ENCODE measurements at places on chromosomes 5 and 9.
A peak's percentile ranks its signal among the peaks of the same experiment; 100 is the strongest.

DNA sequence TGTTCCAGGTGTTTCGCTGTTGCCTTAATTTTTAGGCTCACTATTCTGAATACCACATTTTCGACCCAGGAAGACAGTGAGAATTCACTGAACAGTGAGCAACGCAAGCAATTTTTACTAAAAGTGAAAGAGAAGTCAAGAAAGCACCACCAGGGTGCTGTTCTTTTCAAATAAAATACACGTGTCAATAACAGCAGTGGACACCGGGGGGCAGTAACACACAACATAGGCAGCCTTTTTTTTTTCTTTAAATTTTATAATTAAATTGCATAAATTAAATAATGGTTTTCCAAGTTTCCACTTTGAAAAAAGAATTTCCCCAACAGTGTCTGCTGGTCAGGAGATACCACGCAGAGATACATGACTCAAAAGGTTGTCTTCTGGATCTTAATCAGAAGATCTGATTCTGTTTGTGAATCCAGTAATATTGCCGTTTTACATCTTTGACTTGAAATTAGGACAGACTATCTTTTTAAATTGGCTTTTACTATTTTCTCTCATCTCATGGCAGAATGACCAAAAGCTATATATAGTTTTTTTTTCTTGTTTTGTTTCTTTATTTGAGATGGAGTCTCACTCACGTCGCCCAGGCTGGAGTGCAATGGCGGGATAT, 47.1 kb upstream of the SH3GL2 start:
- no peak for DNase-seq

DNA sequence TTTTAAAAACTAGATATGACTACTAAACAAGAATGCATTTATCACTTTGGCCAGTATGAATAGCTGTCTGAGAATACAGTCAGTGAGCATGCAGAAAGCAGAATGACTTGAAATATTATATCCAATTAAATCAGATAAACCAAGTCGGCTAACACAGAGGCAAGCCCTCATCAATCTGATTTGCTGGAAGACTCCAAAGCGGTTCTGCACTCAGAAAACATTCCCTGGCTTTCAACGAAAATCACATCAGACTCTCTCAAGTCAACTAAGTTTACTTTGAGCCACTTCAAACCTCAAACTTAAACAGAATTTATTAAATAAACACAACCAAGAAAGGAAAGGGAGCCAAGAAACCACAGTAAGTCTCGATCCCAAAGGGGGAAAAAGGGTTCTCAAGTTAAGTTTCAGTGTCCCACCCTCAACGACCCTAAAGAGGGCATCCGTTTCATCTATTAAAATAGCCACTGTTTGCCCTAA, 1.4 kb downstream of the MYO10 start:
- no peak for DNase-seq

- no peak for DNase-seq
Measured at GRCh38 chr5:55220433-55221185, 6.5 kb downstream of the MCIDAS start.

DNA sequence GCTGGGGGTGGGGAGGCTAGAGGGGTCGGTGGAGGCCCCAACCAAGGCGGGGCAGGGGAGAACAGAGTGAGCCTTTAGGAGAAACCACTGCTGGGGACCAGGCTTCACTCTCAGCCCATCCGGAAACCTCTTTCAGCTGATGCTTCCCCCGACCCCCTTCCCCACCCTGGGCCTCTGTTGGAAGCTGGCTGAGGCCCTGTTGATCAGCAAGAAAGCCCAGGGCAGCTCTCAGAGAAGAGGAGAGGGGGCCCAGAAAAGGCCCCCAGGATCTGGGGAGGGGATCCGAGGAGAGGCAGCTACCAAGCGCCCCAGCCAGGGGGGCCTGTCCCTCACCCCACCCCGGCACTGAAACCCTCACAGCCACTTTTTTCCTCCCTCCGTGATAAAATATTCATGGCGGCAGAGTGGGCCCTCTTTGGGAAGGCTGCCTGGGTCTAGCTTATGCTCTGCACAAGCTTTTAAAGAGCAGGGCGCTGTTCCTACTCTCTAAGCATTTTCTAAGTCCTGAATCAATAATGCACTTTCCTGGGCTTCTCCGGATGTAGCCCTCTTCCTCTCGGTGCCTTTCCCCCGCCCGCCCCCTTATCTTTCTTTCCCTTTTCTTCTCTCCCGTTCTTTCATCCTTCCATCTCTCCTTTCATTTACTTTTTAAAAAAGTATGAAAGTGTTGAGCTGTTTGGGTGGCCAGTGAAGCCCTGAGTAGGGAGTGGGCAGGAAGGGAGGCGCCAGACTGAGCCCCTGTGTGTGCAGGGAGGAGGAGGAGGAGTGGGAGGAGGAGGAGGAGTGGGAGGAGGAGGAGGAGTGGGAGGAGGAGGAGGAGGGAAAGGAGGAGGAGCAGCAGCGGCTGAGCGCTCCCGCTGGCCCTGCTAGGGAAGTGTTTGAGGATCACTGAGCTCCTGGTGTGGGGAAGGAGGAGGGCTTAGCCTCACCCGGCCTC, 23.5 kb downstream of the NTNG2 start:
- no peak for DNase-seq

DNA sequence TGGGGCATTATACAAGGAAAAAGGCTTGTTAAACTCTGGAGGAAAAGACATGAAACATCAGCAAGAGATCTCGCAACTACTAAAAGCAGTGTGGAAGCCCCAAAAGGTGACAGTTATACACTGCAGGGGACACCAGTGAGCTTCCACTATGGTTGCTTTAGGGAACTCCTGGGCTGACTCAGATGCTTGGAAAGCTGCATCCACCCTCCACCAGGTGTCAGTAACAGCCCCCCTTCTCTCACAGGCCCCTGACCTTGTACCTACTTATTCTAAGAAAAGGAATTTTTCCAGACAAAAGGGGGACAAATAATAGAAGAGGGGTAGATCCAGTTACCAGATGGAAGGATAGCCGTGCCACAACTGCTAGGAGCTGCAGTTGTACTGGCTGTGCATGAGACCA, 154.4 kb upstream of the COX7C start:
- no peak for DNase-seq

DNA sequence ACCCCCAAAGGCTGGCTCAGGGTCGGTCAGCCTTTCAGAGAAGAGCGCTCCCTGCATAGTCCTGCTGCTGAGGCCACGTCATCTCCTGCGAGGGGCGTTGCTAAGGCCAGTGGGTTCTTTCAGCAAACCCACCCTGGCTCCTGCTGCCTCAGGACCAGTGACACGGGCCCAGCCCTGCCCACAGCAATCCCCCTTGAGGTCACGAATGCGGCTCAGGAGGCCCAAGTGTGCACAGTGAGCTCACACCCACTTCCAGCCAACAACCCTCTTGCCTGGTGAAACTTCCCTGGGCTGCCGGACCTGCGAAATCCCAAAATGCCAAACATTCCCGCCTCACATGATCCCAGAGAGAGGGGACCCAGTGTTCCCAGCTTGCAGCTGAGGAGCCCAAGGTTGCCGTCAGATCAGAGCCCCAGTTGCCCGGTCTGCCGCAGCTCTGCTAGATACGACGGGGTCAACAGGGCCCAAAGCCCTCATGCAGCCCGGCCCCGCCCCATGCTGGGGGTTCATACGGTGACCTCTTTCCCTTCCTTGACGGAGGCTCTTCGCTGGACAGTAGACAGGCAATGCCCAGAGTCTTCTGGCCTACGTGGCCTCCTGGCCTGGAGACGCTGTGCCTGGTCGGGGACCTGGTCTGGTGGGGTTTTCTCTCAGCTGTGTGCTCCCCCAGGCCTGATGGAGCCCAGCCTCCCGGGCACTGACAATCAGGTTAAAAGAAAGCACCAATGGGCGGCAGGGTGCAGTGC, 116.4 kb upstream of the COL5A1 start:
- DNase-seq, result no peak

DNA sequence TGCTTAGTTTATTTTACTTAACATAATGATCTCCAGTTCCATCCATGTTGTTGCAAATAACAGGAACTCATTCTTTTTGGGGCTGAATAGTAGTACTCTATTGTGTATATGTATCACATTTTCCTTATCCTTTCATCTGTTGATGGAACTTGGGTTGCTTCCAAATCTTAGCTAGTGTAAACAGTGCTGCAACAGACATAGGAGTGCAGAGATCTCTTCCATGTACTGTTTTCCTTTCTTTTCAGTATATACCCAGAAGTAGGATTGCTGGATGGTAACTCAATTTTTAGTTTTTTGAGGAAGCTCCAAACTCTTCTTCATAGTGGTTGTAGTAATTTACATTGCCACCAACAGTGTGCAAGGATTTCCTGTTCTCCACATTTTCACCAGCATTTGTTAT, 138.8 kb upstream of the POC5 start:
- no peak for DNase-seq

DNA sequence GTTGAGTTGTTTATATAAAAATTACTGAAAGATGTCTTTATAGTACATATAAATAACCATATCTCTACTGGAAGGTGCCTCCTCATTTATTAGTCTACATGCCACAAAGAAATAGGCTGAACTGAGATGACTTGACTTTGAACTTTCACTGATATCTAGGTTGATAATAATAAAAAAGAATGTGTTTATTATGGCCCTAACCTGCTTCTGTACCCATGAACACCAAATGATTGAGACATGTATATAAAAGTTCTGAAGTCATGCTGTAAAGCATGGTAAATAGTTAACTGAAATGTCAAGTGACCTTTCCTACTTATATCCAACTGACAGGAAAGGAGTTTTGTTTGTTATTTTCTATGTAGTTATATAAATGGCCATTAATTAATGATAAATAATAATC, 33.2 kb upstream of the GRAMD2B start:
- DNase-seq, result no peak

- no peak for DNase-seq
Measured at GRCh38 chr5:80961376-80962281, 1.5 kb downstream of the RASGRF2 start.

DNA sequence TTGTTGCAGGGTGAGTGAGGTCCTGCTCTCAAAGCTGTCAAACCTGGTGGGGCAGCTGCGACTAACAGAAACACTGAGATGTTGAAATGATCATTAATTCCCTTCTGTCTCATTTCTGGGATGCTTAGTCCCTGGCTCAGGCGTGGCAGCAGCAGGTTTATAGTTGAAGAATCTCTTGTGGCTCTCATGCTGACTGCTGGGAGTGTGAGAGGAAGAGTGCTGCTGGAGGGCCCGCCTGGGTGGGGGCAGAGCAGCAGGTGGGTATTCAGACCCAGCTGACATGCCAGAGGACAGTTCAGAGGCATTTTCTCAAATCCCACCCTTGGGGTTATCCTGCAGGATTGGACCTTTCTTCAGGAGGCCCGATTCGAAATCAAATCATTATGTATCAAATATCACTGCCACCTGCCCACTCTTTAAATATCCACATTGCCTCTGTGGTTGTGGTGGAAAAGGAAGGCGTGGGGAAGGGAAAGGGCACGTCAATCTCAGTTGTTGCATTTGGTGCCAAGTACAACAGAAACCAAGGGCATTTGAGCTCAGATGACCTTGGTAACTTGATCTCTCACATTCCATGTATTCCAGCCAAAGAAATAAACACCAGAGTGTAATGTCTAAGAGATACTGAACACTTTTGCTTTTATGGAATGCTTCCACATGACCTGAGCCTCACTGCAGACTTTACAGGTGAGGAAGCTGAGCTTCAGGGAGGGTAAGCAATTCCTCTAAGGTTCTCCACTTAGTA, 224.3 kb downstream of the AOPEP start:
- DNase-seq, result no peak

DNA sequence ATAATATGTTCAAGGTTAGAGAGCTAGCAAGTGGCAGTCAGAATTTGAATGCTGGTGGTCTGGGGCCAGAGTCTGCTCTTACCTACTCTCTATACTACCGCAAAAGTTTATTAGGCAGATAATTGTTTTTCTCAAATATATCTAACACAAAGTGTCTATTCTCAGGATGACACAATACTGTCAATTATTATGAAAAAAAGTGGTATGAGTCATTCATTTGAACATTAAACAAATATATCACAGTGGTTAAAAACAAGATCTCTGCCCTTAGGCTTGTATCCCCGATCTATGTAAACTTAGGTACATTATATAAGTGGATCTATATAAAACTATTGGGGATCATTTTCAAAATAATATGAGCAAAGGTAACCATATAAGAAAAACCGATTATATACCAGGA, 354.9 kb downstream of the CETN3 start:
- DNase-seq, result no peak

DNA sequence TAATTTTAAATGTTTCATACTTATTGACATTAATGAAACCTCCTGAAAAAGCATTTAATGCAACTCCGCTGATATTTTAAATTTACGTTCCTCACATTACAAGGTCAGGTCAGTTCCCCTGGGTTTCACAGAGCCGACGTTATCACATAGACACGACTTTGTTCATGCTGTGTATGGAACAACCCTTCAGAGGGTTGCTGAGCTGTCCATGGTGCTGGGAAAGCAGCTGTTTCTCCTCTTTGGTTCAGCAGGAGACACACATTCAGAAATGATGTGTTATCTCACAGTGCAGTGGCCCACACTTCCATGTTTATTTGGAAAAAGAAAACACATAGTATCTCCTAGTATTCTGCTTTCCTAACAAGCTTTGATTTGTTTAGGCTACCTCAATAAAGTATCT, 53.5 kb downstream of the PPP2R2B start:
- DNase-seq, result no peak

DNA sequence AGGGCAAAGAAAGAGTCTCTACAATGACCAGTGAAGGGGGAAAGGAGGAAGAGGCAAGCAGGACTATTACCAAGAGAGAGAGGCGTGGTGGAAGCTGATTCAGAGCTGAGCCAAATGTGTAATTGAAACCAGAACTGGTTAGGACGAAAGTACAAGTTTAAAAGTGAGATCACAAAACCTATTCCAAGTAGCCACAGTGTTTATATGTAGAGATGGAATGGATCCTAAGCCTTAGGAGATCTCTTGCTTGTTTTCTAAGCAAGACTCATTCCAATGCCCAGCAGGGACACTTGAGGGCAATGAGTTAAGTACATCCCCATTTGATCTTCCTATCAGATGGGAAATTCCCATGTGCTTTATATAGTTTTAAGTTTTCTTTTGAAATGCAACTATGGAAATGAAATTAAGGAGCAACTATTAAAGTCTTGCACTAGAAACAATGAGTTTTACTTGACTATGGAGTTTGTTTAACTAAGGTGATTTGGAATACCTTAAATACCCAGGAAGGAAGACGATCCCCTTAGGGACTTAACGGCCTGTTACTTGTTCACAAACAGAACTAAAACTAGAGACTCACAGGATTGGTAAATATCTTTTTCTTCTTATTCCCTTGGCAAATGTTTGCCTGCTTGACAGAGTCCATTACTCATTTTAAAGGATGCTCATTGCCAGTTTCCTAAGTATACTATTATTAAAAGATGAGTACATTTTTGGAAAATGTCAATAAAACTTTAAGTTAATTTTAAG, 51.1 kb upstream of the SNX2 start:
- DNase-seq, result no peak

DNA sequence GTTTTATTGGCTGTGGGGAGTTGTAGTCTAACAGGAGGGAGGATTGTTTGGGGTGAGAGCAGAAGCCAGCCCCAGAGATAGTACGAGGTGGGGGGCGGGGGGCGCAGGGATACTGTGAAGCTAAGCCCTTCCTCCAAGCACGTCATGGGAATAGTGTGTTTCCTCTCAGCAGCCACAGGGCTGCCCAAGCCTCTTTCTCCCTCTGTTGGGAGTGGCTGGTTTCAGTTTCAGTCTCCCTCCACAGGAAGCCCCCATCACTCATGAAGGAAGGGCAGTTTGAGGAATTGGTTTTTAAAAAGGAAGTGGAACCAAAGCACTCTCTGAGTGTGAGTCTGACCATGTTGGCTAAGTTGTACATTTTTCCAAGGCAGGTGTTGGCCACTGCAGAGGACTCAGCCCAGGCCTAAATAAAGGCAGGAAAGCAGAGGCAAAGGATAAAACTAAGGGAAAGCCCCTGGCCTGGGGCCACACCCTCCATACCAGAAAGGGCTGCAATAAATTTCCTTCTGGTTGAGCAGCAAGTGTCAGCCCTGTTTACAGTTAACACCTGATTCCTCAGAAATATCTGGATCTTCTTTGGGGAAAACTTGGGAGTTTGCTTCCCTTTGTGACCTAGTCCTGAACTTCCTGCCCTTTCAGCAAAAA, 3.2 kb downstream of the RAB24 start:
- peak; percentile 61 for DNase-seq

Data from stimulated activated CD8-positive, alpha-beta memory T cell treated with anti-CD3 and anti-CD28 coated beads, Interleukin-12 subunit alpha, Interleukin-12 subunit beta, amount 100 ng/mL, for 1 hour (primary cell).